ENCODE measurements at places on chromosomes 13 and 19. TPM values are rescaled to one million over a fixed set of nuclear protein-coding genes. Genes with fewer than 3 reads are reported as not detected.

- H3K27ac ChIP-seq, result no peak overlapping the region
- DNase-seq, result no peak
- H3K36me3 ChIP-seq, result no peaks in the 10 kb centered on the region
Observed at GRCh38 chr19:50720921-50721381, 1.3 kb upstream of the SHANK1 start.

GRCh38 chr13:111621164-111621563, 300.7 kb downstream of the TEX29 start:
- no peaks in the 10 kb centered on the region for H3K4me1 ChIP-seq
- H3K36me3 ChIP-seq, result no peaks in the 10 kb centered on the region
- H3K27me3 ChIP-seq, result no peaks in the 10 kb centered on the region
- no peak overlapping the region for H3K4me3 ChIP-seq

DNA sequence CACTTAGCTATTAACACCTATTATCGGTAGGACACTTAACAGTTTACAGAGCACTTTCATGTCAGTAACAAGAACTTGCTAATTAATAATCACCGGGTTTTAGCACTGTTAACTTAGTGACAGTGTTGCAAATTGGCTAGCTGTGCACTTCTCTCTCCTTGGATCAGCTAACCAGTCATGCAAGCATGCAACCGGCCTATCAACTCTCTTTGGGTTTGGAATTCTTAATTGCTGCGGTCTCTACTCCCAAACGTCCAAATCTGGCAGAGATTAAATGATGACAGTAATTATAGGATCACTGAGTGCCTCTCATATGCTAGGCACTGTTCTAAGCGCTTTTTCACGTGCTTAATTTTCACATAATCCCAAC, 1.2 kb downstream of the EPS15L1 start:
- H3K36me3 ChIP-seq, result no peaks in the 10 kb centered on the region
- no peak overlapping the region for H3K27ac ChIP-seq
- H3K4me1 ChIP-seq, result peaks cover 16% of the 10 kb centered on the region
- DNase-seq, result no peak

- no peak overlapping the region for H3K27ac ChIP-seq
- H3K4me1 ChIP-seq, result no peaks in the 10 kb centered on the region
- DNase-seq, result peak; percentile 36
- no peaks in the 10 kb centered on the region for H3K36me3 ChIP-seq
- no peak overlapping the region for H3K4me3 ChIP-seq
Observed at GRCh38 chr19:49327878-49328544, 3.0 kb upstream of the SLC6A16 start.

DNA sequence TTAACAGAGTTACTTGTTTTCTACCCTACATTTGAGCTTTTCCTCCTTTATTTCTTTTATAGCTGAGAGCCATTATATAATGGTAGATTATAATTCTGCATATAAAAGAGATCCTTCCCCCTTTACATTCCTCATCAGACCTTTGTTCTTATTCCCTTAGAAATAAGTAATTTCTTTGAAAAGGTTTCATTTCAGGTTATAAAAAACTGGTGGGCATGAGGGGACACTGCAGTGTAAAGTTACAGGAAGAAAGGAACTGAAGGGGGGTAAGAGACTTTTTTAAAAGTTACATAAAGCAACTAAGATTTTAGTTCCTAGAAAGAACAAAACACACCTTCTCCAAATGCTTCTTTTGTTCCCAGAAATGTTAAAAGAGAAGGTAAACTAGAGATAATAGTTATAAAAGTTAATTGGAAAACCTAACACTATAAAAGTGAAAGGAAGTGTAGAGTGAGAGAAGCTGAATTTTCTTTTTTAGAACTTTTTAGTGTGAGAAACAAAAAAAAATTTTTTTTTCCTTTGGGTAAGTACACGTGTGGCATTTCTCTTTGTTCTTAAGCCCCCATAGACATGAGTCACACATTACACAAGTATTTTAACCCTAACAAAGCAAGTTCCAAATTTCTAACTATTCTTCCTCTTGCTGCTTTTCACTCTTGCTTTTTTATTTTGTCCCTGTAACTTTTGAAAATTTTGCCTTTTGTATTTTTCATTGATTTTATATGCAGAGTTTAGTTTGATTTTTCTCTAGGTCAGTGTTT, 106.4 kb upstream of the MLNR start:
- DNase-seq, result no peak
- no peak overlapping the region for H3K4me3 ChIP-seq
- H3K4me1 ChIP-seq, result peaks cover 5% of the 10 kb centered on the region
- H3K27me3 ChIP-seq, result no peaks in the 10 kb centered on the region
- no peak overlapping the region for H3K27ac ChIP-seq

GRCh38 chr19:1123381-1123780, 19.6 kb downstream of the GPX4 start:
- H3K27me3 ChIP-seq, result no peaks in the 10 kb centered on the region
- H3K4me3 ChIP-seq, result no peak overlapping the region
- H3K4me1 ChIP-seq, result no peaks in the 10 kb centered on the region

The LRRC25 gene
- total RNA-seq, result 1.4 TPM

The ZNF547 gene
- total RNA-seq, result 1.2 TPM

The DMWD gene
- 29.1 TPM for total RNA-seq

The MAG gene
- not detected for total RNA-seq
